ENCODE measurements at places on chromosomes 4 and X.
A peak's percentile ranks its signal among the peaks of the same experiment; 100 is the strongest.

DNA sequence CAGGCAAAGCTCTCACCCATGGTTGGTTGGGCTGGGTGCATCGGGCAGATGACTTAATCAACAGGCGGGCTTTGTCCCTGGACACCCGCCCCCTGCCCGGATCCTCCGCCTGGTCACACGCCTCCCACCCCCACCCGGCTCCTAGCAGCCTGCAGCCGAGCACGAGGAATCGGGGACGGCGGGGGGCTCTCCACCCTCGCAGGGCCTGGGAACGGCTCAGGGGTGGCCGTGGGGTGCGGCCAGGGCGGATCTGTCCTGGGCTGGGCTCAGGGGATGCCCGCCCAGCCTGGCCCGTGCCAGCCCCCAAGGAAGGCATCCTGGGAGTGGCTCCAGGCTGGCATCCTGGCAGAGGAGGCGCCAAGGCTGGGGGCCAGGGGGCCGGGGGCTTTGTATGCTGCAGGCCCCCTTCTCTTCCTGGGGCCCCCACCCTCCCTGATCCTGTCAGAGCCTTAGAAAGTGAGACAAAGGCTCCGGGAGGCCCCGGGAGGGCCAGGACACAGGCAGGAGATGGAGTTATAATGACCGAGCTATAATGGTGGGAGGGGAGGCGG lies 32.5 kb upstream of the FGFR3 start:
- peak; percentile 87 for ATAC-seq

GRCh38 chr4:32161392-32161791 lies 1441.2 kb downstream of the PCDH7 start:
- no peak for ATAC-seq

DNA sequence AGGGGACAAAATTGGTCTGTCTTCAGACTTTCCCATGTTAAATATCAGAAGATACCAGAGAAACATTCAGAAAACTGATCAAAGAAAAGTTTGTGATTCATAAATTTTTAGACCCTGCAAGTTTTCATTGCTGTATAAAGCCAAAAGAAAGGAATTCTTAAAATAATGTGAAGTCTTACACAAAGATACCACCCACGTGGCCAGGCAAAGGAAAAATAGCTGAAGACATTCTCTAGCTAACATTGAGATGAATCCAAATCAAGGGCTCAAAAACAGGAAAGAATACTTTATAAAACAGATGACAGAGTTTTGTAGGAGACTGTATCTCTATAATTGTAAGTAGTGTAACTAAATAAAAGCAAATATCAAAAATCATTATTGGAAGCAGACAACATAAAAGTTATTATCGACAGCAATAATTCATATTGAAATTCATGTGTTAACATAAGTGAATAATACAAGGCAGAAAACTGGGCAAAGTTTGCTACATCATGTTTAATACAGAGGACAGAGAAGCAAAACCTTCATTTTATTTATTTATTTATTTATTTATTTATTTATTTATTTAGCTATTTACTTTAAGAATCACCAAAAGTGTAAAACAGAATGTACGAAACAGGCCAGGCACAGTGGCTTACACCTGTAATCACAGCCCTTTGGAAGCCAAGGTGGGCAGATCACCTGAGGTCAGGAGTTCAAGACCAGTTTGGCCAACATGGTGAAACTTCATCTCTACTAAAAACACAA lies 204.6 kb upstream of the SLIT2 start:
- no peak for ATAC-seq

GRCh38 chr4:122758033-122758432 lies 25.5 kb downstream of the BBS12 start:
- peak; percentile 44 for ATAC-seq

- ATAC-seq: no peak
Observed at GRCh38 chr4:56607926-56608325, 73.2 kb downstream of the HOPX start.

DNA sequence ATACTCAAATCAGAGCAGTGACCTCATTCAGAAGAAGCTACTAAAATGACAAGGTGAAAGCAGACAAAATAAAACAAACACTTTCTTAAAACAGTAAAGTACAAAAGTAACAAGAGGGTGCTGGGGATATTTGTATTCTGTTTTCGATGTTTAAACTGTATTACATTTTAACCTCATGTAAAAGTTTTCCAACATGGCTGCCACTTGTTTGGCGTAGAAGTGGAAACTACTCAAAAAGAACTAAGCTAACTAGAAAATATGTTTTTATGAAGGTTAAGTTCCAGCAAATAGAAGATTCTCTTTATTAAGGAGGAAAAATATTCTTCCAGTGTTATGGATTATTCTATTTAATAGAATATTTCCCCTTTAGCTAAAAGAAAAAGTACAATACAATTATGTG lies 155.0 kb downstream of the FBXW7 start:
- no peak for ATAC-seq

DNA sequence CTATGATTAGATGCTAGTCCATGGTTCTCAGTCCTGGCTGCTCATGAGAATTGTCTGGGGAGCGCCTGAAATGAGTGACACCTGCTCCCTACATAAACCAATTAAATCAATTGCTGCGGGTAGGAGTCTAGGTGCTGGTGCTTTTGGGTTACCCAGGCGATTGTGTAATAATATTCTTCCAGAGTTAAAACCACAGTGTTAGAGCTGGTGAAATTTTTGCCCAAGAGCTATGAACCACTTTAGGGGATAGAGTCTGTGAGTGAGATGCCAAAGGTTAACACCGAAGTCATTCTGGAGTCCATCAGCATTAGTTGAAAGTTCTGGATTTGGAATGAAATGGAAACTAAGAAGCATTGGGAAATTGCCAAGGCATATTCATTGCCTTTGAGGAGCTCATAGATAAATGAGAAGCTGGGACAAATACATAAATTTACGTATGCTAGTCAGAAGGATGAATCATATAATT lies 15.3 kb downstream of the PDK3 start:
- peak; percentile 62 for ATAC-seq

GRCh38 chr4:8542776-8543525 lies 37.2 kb upstream of the GPR78 start:
- ATAC-seq: no peak

- peak; percentile 82 for ATAC-seq
Observed at GRCh38 chr4:180828455-180829018, 1414.7 kb upstream of the TENM3 start.

GRCh38 chr4:94634271-94634670 lies 123.5 kb upstream of the BMPR1B start:
- ATAC-seq: no peak

DNA sequence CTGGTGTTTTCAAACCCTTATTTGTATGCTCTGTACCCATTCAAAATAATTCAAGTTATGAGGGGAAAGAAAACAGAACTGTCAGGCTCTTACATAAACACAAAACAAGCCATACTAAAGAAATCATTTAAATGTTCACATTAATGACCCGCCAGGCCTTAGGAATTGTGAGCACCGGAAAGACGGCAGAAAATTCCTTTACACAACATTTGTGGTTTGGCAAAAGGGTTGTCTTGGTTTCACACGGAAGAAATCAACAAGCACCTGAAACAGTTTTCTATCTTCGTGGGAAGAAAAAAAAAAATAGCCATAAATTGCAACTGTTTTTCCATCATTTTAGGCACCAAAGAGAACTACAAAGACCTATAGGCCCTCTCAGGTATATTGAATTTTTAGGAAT lies 188.5 kb upstream of the FTHL17 start:
- no peak for ATAC-seq

DNA sequence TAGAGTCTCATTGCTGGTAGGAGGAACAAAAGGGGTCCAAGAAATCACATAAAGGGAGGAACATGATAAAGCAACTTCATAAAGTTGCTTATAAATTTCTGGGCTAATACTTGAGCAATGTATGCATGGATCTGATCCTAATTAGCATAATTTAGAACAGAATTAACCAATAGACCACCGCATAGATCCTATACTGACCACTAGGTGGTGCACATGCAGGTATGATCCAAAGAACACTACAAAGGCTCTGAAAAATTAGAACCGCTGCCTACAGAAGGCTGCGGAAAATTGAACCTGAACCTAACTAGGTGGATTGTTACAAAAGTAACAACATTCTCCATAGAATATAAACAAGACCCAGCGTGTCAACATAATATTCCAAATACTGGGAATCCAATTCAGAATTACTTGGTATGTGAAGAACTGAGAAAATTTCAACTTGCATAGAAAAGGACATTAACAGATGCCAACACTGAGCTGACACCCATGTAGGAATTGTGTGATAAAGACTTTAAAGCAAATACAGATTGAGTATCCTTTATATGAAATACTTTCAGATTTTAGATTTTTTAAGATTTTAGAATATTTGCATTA lies 23.3 kb downstream of the BRCC3 start:
- ATAC-seq: peak; percentile 41

DNA sequence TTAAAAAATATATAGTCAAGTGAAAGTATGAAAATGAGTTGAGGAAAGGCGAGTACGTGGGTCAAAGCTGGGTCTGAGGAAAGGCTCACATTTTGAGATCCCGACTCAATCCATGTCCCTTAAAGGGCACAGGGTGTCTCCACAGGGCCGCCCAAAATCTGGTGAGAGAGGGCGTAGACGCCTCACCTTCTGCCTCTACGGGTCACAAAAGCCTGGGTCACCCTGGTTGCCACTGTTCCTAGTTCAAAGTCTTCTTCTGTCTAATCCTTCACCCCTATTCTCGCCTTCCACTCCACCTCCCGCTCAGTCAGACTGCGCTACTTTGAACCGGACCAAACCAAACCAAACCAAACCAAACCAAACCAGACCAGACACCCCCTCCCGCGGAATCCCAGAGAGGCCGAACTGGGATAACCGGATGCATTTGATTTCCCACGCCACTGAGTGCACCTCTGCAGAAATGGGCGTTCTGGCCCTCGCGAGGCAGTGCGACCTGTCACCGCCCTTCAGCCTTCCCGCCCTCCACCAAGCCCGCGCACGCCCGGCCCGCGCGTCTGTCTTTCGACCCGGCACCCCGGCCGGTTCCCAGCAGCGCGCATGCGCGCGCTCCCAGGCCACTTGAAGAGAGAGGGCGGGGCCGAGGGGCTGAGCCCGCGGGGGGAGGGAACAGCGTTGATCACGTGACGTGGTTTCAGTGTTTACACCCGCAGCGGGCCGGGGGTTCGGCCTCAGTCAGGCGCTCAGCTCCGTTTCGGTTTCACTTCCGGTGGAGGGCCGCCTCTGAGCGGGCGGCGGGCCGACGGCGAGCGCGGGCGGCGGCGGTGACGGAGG lies at the start of gene FMR1:
Gene FMR1, plus strand, starts transcription at position 728 of the 831 bp plus-strand sequence. CDS start 261 bp downstream, outside the sequence.
- ATAC-seq: peak; percentile 89

- ATAC-seq: no peak
Observed at GRCh38 chrX:66756717-66757116, 117.8 kb upstream of the EDA2R start.

GRCh38 chr4:85761803-85762528 lies 287.0 kb downstream of the ARHGAP24 start:
- ATAC-seq: no peak

GRCh38 chrX:21581479-21581878 lies 76.7 kb downstream of the KLHL34 start:
- ATAC-seq: no peak

GRCh38 chr4:180197471-180197870 lies 2045.7 kb upstream of the TENM3 start:
- no peak for ATAC-seq

DNA sequence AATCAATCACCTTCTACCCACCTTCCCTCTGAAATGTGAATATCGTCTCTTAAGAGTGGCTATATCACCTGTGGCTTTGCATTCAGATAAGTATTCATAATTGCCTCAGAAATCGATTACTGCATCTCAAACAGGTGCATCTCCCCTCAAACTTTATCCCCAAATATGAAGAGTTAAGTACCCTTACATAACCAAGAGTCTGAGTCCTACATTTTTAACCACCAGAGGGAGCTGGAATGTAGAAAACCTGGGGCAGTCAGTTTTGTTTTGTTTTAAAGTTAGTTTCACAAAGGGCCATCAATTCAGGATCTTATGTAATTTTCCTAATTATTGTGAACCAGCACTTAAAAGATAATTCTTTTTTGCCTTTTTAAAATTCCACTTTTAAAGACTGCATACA lies 5.7 kb downstream of the TCEANC start:
- ATAC-seq: no peak

GRCh38 chr4:120506536-120506935 lies 416.0 kb downstream of the PRDM5 start:
- ATAC-seq: no peak

GRCh38 chrX:139889760-139890159 lies 43.1 kb downstream of the ATP11C start:
- ATAC-seq: peak; percentile 52

GRCh38 chr4:167117273-167117672 lies 117.0 kb downstream of the SPOCK3 start:
- ATAC-seq: no peak

DNA sequence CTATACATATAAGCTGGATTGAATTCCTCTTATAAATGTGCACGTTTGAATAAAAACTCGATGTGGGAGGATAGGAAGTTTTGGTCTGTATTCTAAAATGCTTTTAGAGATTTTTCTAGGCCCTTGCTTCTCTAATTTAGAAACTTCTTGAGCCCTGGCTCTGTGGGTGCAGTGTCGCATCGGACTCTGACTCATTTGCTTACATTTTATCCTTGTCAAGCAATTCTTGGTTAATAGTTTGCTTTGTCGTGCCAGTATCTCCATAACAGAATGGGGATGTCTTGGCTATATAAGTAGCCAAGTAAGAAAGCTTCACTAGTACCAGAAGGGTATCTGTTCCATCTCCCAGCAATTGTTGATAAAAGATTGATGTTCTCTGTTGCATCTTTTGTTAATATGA lies 10.7 kb downstream of the SGMS2 start:
- ATAC-seq: no peak

DNA sequence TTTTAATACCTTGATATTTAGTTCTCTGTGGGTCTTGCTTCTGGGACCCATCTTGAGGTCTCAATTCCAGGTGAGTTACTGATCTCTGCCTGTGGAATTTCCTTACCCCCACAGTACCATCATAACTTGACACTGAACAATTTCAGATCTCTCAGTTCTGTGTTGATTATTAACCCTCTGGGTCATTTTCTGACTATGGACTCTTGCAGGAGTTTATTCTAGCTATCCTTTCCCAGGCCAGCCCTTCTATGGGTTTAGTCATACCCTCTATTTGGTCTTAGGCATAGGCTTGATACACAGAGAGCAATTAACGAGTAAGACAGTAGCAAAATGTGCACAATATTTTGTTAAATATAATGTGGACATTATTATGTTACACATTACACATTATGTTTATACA lies 3.7 kb upstream of the SPARCL1 start:
- ATAC-seq: no peak

All from motor neuron (in vitro differentiated cells).